Activated CD4-positive, alpha-beta memory T cell treated with anti-CD3 and anti-CD28 coated beads for 36 hours (primary cell): ENCODE measurements at places on chromosomes 16 and 17. TPM values are rescaled to one million over a fixed set of nuclear protein-coding genes. Genes with fewer than 3 reads are reported as not detected.

- DNase-seq = no peak
These were observed 454.1 kb downstream of the HS3ST3B1 start for GRCh38 chr17:14755002-14755401.

NME1 gene
- total RNA-seq = 235 TPM

TEX14 gene
- total RNA-seq = 0.14 TPM

- no peak for DNase-seq
These were observed 605.8 kb upstream of the CDH11 start for GRCh38 chr16:65727534-65728137.

PYDC1 gene
- total RNA-seq = not detected

- DNase-seq = no peak
These were observed 420.9 kb downstream of the SHISA9 start for GRCh38 chr16:13322336-13322735.

DNA sequence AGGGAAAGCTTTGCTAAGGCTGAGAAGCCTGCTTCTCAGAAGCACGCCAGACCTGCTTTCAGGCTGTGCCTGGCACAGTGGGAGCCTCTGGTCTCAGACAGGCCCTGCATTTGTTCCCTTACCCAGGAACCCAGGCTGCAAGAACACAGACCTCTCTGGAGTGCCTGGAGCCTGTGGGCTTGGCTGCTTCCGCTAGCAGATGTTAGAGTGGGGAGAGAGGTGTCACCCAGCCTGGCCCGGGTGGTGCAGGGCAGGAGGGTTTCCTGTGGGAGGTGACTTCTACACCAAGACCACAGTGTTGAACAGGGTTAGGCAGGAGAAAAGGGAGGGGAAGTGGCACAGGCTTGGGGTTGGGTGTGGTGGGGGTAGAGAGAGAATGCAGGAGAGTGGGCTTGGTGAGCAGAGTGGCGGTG, 35.8 kb upstream of the ADGRG1 start:
- peak; percentile 81 for DNase-seq

GRCh38 chr16:78257376-78257728, 157.9 kb downstream of the WWOX start:
- no peak for DNase-seq

ALOX12B gene
- 2.3 TPM for total RNA-seq

DNA sequence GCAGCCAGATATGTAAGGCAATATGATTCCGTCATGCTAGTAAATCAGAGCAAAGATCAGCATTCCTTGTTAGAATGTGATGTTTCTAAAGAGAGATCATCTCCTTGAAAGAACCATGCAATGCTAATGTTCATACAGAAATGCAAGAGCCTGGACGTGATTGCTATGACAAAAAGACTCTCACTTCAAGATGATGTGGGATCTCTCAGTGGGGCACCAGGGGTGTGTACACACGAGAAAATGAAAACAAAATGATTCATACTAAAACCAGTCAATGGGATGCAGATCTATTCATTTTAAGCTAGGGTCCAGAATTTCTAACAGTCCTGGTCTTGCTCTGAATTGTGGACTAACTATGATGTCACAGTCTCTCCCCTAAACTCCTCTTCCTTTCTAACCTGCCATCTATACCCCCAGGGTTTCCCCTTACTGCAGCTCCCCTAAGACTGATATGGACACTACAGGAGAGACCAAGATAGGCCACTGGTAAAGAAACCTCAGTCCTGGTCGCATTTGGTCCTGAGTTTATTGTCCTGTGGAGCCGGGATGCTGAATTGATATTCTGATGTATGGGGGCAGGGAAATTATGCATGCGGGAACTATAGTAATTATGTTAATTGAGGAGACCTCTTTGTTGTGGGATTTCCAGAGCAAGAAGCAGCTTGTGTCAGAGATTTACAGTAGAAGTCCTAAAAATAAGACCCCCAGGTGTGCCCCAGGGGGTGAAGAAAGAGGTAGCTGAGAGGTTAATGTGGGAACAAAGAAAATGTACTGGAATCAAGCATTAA, 179.0 kb downstream of the PMP22 start:
- DNase-seq = no peak

DNA sequence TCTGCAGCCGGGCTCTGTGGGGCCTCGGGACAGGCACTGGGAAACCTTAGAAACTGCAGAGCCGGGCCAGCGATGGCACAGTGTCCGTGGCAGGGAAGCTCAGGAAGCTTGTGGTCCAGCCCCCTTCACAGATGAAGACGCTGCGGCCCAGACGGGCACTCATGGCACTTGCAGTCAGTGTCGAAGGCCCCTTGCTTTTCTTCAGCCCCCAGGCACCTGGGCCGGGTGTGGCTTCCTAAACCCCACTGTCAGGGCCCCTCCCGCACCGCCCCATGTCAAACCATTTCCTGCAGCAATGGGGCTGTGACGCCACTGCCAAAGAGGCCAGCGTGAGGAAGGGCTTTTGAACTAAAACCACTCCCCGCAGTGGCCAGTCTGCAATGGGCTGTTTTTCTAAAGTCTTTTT, 164.0 kb downstream of the LAT start:
- DNase-seq = peak; percentile 81

DNA sequence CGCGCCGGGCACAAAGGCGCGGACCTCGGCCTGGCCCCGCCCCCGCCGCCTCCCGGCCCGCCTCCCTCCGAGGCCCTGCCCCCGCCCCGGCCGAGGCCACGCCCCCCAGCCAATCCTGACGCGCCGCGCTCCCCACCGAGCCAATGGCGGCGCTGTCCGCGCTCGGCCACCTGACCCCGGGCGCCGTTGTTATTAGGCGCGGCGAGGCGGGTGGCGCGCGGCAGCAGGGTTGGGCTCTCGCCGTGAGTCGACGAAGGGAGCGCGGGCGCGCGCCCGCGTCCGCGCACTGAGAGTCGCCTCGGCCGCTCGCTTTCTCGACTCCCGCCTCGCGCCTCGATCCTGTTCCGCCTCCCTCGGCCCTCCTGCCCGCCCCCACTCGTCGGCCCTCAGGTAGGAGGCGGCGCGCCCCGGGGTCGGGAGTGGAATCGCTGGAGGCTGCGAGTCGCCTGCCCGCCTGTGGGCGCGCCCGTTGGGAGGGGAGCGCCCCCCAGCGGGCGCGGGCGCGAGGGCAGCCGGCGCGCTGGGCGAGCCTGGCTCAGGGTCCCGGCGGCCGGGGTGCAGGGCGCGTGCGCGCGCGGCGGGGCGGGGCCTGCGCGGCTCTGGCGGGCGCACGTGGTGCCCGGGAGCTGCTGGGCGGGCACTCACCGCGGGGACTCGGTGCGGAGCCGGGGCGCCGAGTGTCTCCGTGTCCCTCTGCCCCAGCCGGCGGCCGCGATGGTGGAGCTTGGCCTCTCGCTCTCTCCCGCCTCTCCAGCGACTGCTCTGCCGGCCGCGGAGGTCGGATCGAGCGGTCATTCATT, 405 bp upstream of the CBLN1 start:
- peak; percentile 80 for DNase-seq

DNA sequence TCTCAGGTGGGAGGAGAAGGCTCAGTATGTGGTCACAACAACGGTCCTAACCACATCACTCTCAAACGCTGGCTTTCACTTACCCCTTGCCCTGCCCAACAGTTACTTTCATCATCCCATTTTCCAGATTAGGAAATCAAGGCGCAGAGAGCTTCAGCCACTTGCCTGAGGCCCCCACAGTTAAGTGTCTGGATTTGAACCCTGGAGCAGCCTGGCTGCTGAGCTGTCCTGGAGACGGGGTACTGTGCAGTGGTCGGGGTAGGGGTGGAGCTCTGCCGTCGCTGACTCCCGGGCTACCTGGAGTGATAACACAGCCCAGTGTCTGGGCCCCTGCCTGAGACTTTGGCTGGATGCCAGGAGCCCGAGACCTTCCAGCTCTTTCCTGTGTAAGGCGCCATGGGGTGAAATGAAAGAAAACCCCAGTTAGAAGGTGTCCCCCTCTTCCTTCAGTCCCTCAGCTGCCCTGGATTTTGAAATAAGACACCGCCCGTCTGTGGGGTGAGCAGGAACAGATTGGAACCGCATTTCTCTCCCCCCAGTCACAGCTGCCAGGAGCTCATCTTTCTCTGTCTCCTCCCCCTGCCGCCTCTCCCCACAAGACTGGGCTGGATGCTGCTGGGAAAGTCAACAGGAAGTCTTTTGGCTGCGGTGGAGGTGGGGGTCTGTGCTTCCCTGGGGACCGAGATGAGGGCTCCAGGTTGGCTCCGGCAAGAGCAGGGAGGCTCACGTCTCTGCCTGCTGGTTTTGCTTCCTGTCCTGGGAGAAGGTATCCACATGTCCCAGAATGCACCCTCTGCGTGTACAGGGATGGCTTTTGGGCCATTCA, 280.2 kb downstream of the SEC14L1 start:
- peak; percentile 65 for DNase-seq

FBXW10 gene
- total RNA-seq = not detected

- no peak for DNase-seq
These were observed 37.0 kb upstream of the ARHGAP17 start for GRCh38 chr16:25052151-25052511.
